ENCODE measurements at places on chromosomes 6 and 20.

- peak; percentile 89 for DNase-seq
These were observed at the start of gene ASCC3 for GRCh38 chr6:100880853-100881706. ASCC3 (minus strand) TSS chr6:100881329; CDS start chr6:100867997, 13,332 bp downstream.

- no peak for DNase-seq
These were observed 17.5 kb downstream of the C20orf173 start for GRCh38 chr20:35511814-35512420.

DNA sequence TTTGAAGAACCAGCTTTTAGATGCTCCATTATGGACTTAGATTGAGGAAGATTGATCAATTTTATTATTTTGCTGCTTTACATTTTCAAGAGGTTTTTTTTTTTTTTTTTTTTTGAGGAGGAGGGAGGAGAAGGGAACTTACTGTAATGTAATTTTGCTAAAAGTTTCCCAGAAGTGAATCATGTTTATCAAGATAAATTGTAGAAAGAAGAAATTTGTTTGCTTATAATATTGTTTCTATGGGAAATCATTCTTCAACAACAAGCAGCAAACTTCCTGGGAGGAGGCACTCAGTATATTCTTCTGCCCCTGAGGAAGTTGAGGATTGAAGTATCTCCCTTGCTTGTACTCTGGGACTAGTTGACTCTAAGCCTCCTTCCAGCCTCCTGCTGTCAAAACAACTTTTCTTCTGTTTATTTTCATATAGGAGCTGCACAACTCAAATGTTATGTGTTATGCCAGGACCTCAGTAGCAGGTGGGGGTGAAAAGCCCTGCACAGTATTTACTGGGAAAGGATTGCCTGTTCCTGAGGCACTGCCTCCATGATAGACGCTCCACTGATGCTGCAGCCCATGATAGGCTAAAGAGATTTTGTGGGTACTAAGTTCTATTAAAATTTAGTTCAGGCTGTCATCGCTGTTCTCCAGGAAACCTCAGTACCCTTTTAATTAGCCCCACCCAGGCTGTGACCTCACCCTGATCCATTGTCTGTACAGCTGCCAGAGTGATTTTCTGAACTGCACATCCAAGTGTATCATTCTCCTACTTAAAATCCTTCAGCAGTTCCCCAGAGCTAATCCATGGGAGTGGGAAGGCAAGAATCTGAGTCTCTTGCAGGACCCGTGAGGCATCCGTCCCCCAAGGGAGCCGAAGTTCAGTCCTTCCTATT lies 51.9 kb downstream of the CARMIL1 start:
- no peak for DNase-seq

- DNase-seq = no peak
These were observed 837.6 kb downstream of the MAFB start for GRCh38 chr20:39851459-39851858.

DNA sequence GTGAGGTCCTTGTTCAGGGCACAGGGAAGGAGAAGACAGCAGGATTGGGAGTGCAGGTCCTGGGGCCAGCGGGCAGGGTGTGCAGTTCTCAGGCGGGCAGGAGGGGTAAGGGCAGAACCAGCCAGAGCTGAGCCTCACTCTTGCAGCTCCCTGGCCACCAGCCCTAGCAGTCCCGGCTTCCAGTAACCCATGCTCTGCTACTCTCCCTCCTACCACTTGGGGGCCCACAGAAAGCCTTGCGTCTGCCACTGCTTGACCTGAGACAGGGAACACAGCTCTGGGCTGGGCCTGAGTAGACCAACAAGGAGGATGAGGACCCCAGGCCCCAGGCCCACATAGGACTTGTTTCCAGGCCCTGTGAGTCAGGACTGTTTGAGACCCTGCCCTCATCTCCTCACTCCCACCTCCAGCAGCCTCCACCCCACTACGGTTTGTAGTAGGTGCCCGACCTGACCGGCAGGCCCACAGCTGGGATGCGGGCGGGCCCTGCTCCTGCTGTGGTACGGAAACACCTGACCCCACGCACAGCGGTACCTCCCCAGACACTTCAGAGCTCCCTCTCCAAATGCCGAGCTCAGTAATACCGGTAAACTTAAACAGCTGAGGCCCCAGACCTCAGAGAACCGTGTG lies 39.2 kb downstream of the KCNK5 start:
- no peak for DNase-seq

- no peak for DNase-seq
These were observed 41.6 kb downstream of the IBTK start for GRCh38 chr6:82205930-82206392.

- DNase-seq = no peak
These were observed 230.0 kb upstream of the CHD6 start for GRCh38 chr20:41848180-41848579.

- no peak for DNase-seq
These were observed 344.7 kb downstream of the CDH4 start for GRCh38 chr20:61596687-61597330.

DNA sequence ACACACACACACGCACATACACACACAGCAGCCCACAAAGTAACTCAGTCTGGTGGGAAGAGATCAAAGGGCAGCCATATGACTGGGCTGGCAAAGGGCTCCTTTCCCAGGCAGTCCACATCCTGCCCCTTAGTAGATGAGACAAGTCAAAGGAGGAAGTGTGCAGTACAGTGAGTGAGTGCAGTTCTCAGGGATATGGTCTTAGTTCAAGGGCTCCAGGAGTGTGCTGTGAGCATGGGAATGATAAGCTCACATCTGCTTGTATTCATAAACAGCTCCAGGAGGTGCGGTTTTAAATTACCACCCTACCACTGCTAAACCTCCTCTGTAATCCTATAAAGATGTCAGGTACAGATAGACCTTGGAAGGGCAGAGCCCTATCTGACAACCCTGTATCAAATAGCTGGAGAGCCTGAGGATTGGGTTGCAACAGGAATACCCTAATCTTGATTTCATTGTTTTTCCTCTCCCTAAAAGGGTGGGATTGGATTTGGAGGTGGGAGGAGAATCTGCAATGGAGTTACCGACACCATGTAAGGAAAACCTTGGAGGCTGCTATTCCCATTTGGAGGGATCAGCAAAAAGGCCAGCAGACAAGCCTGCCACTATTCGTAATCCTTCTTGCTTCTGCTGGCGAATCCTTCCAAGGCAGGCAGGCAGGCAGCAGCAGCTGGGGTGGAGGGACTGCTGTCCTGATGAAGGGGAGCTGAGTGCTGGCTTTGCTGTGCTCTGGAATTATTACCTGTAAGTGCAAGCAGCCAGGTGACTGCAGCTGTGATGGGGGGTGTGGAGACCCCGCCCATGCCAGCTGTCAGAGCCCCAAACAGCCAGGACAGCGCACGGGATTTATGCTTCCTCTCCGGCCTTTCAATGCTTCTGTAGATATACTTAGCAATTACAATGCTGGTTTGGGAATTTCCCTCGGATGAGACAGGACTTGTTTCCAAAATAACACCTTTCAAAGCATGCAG lies 342.7 kb downstream of the PRL start:
- DNase-seq = no peak

DNA sequence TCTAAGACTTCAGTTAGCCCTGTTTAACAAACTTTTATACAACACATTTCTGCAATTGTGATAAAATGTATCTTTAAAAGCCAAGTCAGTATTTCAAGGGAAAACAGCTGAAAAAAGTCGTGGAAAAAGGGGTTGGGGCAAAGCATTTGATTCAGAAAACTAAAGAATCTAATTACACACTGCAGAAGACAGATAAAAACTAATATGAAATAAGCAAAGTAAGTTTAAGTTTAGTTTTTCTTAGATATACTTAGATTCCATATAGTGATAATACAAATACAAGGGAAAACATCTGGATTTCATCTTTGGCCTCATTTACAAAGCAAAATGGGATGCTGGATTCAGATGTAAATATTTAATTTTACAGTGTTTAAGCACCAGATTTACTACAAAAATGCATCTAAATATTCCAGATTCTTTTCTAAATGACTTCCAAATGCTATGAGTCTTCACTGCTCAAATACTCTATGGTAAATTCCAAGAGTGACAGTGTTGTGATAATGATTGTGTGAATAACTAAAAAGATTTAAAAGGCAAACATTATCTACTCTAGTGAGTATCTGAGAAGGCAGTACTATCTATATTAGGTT lies 1.5 kb upstream of the ADNP start:
- no peak for DNase-seq

DNA sequence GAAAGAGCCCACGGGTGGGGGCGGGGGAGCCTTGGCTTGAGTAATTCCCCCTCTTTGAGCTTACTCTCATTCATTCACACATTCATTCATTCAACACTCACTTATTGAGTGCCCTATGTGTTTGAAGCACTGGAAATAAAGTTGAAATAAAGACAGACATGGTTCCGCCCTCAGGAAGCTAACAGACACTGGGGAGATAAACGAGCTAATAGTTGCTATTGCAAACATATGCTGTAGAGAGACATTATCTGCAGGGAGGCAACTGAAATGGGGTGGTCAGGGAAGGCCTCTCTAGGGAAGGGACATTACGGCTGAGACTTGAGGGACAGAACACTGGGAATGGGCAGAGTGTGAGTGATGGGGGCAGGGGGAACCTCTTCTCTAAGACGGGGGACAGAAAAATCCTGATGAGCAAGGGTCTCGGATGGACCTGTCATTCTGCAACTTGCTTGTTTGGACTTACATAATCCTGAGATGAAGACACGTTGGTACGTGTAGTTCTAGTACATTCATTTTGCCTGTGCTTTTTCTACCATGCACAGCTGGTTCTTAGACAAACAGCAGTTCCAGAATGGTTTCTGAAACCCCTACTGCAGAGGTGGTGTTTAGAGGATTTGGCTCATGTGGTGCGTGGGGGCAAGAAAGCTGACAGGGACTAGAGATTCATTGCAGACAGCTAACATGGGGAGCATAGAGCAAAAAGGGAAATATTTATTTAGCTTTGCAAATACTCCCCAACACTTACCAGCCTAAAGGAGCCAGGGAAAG lies 71.1 kb upstream of the BLCAP start:
- DNase-seq = no peak

DNA sequence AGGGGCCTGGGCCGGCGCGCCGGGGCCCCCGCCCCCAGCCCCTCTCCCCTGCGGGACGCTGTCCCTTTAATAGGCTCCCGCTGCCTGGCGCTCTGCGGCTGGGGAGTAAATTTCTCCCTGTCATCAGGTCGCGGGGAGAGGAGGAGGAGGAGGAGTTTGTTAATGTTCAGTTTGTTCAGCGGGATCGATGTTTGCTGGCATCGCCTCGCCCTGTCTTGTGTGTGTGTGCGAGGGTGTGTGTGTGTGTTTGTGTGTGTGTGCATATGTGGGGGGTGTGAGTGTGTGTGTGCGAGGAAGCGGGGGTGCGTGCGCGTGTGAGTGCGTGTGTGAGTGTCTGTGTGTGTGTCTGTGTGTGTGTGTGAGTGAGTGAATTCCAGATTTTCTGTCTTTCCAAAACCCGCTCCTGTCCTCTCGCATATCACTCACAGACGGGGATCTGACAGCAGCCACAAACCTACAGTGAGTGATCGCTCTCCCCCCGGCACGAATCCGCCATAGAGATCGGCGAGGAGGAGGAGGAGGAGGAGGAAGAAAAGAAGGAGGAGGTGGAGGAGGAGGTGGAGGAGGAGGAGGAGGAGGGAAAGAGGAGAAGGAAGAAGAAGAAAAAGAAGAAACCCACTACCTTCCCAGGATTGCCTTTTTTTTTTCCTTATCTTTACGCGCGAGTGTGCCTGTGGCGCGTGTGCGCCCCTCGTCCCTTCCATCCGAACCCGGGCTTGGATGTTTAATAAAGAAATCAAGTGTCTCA lies at the start of gene TSHZ2:
Gene TSHZ2 (plus strand): TSS at position 169 of the 748 bp plus-strand sequence. CDS start 936 bp downstream, outside the sequence.
- DNase-seq = peak; percentile 63

GRCh38 chr20:4802023-4802422 lies 80.3 kb downstream of the PRND start:
- DNase-seq = no peak

- DNase-seq = peak; percentile 69
These were observed 590 bp downstream of the SLCO4A1 start for GRCh38 chr20:62642666-62643520.

- peak; percentile 9 for DNase-seq
These were observed 472 bp upstream of the PAQR8 start for GRCh38 chr6:52361414-52361944.

DNA sequence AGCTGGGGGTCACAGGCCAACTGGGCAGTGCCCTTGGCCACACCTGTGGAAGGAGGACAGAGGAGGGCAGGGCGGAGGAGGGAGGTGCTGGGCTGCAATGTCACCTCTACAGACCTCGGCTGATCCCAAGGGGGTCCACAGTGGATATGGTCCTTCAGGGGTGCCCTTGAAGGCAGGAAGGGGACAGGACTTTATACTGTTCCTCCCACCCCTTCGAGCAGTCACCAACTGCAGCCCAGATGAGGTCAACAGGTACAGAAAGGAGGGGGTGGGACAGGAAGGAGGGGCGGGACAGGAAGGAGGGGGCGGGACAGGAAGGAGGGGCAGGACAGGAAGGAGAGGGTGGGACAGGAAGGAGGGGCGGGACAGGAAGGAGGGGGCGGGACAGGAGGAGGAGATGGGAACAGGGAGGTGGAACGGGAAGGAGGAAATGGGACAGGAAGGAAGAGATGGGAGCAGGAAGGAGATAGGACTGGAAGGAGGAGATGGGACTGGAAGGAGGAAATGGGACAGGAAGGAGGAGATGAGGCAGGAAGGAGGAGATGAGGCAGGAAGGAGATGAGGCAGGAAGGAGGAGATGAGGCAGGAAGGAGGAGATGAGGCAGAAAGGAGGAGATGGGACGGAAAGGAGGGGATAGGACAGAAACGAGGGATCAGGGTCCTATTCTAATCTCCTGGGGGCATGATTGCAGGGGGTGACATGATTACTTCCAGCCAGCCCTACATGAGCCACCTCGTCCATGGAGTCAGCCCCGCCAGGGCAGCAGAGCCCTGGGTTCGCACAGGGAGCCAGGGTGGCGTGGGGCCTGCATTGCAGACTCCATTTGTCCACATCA lies 19.4 kb upstream of the MRGBP start:
- DNase-seq = peak; percentile 51

- DNase-seq = no peak
These were observed 181.1 kb downstream of the RPS12 start for GRCh38 chr6:132995432-132995831.

DNA sequence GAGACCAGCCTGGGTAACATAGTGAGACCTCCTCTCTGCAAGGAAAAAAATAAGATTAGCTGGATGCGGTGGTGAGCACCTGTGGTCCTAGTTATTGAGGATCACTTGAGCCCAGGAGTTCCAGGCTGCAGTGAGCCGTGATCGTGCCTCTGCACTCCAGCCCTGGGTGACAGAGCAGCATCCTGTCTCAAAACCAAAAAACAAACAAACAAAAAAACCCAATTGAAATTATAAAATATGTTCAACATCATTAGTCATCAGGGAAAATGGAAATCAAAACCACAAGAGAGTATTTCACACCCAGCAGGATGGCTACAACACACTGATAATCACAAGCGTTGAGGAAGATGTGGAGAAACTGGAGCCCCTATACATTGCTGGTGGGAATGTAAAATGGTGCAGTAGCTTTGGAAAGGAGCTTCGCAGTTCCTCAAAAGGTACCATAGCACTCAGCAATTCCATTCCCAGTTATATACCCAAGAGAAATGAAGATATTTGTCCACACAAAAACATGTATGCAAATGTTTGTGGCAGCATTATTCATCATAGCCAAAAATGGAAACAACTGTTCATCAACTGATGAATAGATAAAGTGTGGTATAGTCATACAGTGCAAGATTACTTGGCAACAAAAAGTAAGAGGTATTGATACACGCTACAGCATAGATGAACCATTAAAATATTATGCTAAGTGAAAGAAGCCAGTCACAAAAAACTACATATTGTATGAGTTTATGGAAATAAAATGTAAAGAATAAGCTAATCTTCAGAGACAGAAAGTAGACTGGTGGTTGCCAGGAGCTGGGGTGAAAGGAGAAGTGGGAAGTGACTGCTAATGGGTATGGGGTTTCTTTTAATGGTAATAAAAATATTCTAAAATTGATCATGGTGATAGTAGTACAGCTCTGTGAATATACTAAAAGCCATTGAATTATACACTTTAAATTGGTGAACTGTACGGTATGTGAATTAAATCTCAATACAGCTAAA lies 38.7 kb upstream of the RIPOR2 start:
- DNase-seq = no peak
